CD4-positive, alpha-beta memory T cell (primary cell): ENCODE measurements at places on chromosomes 3 and 15. TPM values are rescaled to one million over a fixed set of nuclear protein-coding genes. Genes with fewer than 3 reads are reported as not detected.

DNA sequence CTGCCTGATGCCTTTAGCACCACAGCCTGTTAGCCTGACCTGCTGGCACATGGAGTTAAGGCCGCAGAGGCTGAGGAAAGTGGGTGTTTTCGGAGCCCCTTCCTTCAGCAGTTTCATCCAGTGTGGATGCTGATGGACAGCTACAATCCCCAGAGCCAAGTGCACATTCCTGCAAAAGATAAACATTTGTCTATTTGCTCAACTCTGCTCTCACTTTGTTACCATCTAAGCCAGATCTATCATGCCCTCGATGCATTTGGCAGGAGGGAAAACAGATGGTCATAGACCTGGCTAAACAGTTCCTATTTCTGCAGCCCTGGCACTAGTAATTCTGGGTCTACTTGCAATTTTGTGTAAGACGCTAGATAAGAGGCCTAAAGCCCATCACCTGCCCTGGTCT lies 312.9 kb upstream of the RASGRP1 start:
- H3K4me3 ChIP-seq, result no peak overlapping the region
- no peak for DNase-seq
- H3K27me3 ChIP-seq, result no peaks in the 10 kb centered on the region
- no peaks in the 10 kb centered on the region for H3K36me3 ChIP-seq

DNA sequence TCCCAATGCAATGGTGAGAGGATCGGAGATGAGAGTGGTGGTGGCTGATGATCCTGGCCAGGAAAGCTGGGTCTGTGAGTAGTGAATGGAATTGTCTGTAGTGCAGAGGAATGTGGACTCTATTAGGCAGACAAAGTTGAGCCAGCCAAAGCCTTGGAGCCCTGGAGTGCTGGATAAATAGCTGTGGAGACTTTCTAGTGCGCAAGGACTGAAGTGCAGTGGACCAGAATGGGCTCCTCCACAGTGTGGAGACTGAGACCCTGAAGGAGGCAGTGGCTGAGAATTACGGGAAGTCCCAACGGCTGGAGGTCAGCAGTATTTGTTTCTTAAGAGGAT lies 874 bp downstream of the ZNF662 start:
- H3K27me3 ChIP-seq, result peaks cover 9% of the 10 kb centered on the region
- no peak overlapping the region for H3K27ac ChIP-seq
- H3K4me3 ChIP-seq, result no peak overlapping the region
- H3K36me3 ChIP-seq, result no peaks in the 10 kb centered on the region
- no peaks in the 10 kb centered on the region for H3K4me1 ChIP-seq

DNA sequence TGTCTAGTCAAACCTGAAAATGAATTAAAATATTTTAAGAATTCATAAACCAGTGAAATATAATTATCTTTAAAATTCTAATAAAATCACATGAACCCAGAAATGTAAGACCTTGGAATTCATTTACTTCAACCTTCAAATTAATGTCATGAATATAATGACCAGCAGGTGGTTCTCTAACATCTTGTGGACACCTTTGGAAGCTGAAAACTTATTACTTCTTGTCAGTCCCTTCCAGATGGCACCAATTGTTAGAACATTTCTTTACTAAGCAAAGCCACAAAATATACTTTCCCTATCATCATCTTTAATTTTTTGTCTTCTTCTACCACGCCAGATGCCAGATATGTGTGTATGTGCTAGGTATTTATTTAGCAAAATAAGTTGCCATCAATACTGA lies 240.0 kb downstream of the MBNL1 start:
- H3K27me3 ChIP-seq, result no peaks in the 10 kb centered on the region
- H3K27ac ChIP-seq, result no peak overlapping the region
- no peaks in the 10 kb centered on the region for H3K4me1 ChIP-seq
- DNase-seq, result no peak
- no peaks in the 10 kb centered on the region for H3K36me3 ChIP-seq
- no peak overlapping the region for H3K4me3 ChIP-seq

GRCh38 chr3:146326875-146327543 lies 76.1 kb upstream of the PLSCR4 start:
- H3K27me3 ChIP-seq, result no peaks in the 10 kb centered on the region
- DNase-seq, result no peak
- H3K4me3 ChIP-seq, result no peak overlapping the region
- no peak overlapping the region for H3K27ac ChIP-seq
- H3K4me1 ChIP-seq, result no peaks in the 10 kb centered on the region
- no peaks in the 10 kb centered on the region for H3K36me3 ChIP-seq

LTK gene
- polyA plus RNA-seq, result 5.1 TPM
